Sigmoid colon (tissue), 7 donors: ENCODE measurements at places on chromosomes 1 and 21. TPM values are rescaled to one million over a fixed set of nuclear protein-coding genes. Genes with fewer than 3 reads are reported as not detected.

KRTAP10-12 gene
- total RNA-seq: not detected

OR2L13 gene
- total RNA-seq: not detected

CTSS gene
- 56.4 TPM for total RNA-seq

GRCh38 chr1:935751-936231, 12.1 kb downstream of the SAMD11 start:
- no peak for DNase-seq
- H3K4me3 ChIP-seq: no peak overlapping the region
- H3K27me3 ChIP-seq: peaks cover 57% of the 10 kb centered on the region
- H3K27ac ChIP-seq: no peak overlapping the region
- no peaks in the 10 kb centered on the region for H3K36me3 ChIP-seq

GRCh38 chr1:56147459-56147858, 431.9 kb downstream of the PLPP3 start:
- DNase-seq: no peak
- H3K36me3 ChIP-seq: no peaks in the 10 kb centered on the region
- H3K4me3 ChIP-seq: no peak overlapping the region
- peaks cover 15% of the 10 kb centered on the region for H3K4me1 ChIP-seq
